ENCODE measurements at places on chromosomes 1 and 21.
A peak's percentile ranks its signal among the peaks of the same experiment; 100 is the strongest.

DNA sequence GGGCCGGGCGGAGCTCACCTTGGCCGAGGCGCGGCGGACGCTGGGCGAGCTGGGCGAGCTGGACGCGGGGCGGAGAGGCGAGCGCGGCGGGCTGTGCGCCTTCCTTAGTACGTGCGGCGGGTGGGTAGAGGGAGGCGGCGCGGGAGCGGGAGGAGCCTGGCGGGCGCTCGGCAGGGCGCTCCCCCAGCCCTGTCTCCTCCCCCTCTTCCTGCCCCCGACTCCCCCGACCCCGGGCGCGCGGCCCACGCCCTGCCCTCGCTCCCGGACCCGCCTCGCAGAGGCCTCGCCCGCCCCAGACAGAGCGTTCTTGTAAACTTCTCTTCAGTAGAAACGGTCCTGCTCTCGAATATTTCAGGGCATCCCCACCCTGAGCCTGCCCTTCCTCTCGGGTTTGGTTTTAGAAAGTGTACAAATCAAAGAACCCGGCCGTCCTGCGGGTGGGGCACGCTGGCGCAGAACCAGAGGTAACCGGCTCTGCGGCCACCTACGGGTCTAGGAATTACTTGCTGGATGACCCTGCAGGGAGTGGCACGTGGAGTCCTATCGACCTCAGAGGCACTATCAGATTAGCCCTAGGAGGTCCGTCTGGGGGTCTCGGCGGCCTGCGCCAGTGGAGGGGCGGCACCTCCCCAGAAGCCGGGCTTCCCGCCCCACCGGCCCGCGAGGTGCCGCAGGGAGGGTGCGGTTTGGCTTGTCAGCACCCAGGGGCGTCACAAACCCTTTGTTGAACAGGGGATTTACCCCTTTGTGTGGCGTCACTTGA lies at the start of gene S100A10:
TSS of gene S100A10 (minus strand) at position 126 of the 763 bp plus-strand sequence. CDS start 7,629 bp downstream, outside the sequence.
- peak; percentile 63 for DNase-seq

DNA sequence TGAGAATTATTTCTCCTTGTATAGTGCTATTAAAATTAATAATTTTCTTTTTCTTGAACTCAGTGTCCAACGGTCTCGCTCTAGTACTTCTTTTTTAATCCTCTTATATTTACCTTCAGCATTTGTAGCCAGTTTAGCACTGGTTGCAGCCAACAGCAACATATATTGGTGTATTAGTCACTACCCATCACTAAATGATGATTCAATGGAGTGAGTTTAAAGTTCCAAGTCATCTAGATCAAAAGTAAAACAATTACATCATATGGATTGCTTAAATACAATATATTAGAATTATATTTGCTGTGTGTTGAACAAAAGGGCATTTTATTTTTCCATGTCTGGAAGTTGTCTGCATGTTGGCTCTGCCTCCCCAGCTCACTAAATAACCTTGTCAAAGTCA lies 591.8 kb downstream of the ADGRL2 start:
- no peak for DNase-seq

DNA sequence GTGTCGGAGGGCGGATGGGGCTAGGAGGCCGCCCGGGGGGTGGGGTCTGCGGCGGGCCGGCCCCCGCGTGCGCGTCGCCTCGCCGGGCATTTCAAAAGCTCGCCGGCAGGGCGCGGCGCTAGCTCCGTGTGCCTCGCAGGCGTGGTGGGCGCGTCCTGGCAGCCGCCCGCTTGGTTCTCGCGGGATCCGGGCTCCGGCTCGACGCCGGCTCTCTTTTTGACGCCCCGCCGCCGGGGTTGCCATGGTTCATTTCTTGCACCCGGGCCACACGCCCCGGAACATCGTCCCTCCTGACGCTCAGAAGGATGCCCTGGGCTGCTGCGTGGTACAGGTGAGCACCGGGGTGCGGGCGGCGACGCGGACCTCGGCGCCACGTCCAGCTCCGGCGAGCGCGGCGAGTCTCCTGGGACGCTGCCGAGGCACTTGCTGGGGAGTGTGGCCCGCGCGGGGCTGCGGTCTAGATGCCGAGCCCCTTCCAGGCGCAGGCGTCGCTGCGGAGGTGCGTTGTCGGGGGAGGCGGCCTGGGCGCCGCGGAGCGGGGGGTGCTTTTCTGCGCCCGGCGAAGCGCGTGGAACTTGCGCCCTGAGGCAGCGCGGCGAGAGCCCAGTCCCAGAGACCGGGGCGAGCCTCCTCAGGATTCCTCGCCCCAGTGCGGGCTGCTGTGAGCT lies at the start of gene ZYG11A:
TSS of gene ZYG11A (plus strand) at position 118 of the 668 bp plus-strand sequence. CDS start at position 242, 124 bp downstream.
- peak; percentile 44 for DNase-seq

DNA sequence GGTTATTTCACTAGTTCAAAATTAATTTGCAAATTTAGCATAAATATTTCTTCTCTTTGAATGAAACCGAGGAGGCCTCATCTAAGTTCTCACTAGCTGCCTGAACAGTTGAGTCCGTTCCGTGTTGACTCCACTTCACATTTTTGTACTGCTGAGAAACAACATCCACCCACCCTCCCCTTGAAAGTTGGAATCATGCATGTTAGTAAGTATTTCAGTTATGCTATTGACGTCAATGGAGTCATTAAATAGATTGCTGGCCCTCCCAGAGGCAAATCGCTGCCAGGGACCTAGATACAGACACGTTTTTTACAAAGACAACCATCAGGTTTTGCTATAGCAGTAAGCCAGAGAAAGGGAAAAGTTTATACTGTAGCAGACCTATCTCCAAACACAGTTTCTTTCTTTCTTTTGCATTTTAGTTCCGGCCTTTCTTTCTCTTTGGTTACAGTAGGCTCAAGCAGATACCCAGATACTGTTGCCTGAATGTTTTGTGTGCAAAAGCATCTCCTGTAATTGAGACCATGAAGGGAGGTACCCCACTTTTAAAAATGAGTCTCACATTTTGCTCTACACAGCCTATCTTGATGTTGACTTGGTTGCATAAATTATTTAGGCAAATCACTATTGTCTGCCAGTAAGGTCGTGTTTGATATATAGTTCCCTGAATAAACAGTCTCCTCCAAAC lies 262.6 kb upstream of the SGIP1 start:
- peak; percentile 7 for DNase-seq

- DNase-seq: no peak
These were observed 23.7 kb downstream of the LRRC8B start for GRCh38 chr1:89548122-89548857.

- DNase-seq: no peak
These were observed 12.3 kb upstream of the PIK3CD start for GRCh38 chr1:9639227-9639626.

GRCh38 chr1:186738926-186739325 lies 58.7 kb upstream of the PTGS2 start:
- no peak for DNase-seq

GRCh38 chr1:1307261-1307922 lies 338 bp downstream of the ACAP3 start:
- no peak for DNase-seq

DNA sequence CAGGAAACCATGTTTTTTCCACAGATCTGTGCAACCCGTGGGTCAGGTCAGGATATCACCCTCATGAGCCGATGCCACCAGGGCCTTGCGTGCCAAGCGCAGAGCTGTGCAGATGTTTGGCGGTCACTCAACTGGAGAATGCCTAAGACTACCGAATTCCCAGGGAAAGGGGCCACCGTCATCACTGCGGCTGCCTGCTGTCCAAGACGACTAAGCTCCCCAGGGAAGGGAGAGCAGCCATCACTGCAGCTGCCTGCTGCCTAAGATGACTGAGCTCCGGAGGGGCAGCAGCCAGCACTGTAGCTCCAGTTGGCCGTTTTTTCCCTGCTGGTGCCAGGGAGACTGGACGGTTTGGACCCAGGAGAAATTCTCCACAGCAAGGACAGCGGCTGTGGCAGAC lies 31.1 kb downstream of the AKT3 start:
- DNase-seq: no peak

DNA sequence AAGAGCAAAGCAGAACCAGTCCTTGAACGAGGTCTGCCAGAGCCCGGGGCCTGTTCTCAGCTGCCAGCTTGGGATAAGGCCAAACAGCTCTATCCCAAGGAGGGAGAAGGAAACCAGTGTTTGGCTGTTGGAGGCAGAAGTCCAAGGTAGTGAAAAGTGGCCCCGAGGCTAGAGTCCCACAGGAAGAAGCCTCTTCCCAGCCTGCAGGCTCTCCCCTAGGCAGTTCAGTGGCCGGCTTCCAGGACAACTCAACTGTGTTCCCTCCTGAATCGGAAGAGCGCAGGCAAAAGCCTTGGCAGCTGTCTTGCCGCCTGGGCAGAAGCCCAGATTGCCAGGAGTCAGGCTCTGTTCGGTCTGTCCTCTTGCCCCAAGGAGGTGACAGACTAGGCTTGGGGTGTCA lies 19.3 kb downstream of the QSOX1 start:
- DNase-seq: peak; percentile 69

- DNase-seq: peak; percentile 28
These were observed 99.8 kb upstream of the C1orf21 start for GRCh38 chr1:184287001-184287400.

DNA sequence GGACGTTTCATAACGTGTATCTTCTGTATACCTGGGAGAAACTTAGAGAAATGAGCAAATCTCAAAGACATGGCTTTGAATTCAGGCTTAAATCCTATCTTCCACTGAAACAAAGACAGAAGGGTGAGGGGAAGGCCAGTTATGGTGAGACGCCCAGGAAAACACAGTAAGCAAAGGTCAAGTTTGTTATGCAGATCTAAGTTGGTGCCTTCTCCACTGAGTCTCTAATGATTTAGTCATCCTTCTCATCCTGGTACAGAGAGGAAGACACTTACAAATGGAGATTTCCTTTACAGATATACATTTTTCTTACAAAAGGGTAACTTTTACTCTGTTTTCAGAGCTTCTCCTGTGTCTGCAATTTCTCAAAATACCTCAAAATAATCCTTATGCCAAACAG lies 64.4 kb downstream of the MAP3K7CL start:
- DNase-seq: no peak

DNA sequence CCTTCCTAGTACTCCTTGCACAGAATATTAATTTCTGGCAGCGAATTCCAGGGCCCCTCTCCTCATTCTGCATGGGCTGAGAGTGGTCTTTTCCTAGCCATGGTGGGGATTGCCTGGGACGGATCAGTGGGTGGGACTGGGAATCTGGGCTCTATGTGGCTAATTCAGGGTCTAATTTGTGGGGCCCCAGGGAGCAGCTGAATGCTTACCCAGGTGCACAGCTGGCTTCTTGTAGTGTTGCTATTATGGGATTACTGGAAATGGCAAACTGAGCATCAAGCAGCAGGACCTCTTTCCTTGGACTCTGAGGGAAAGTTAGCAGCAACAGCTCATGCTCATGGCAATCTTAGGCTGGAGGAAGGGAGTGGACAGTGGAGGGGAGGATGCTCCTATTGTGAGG lies 187.1 kb upstream of the CACNA1E start:
- DNase-seq: no peak

DNA sequence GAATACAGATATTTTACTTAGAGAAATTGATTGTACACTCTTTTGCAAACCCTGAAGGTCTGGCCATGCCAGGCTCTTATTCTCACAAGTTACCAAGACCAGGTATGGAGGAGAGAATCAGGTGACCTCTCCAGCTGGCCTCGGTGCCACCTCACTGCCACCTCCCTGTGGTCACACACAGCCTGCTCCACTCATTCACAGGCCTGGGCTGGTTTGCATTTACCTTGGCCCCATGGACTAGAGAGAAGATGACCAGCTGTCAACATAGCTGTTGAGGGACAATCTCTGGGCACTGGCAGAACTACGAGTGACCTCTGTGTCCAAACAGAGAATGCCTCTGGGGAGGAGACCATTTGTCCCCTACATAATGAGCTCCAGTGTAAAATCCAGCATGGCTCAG lies 291.2 kb upstream of the RUNX1 start:
- peak; percentile 60 for DNase-seq

- no peak for DNase-seq
These were observed 90.0 kb upstream of the CAMK1G start for GRCh38 chr1:209493559-209493958.

- DNase-seq: no peak
These were observed 80.1 kb upstream of the CD55 start for GRCh38 chr1:207241164-207241934.

DNA sequence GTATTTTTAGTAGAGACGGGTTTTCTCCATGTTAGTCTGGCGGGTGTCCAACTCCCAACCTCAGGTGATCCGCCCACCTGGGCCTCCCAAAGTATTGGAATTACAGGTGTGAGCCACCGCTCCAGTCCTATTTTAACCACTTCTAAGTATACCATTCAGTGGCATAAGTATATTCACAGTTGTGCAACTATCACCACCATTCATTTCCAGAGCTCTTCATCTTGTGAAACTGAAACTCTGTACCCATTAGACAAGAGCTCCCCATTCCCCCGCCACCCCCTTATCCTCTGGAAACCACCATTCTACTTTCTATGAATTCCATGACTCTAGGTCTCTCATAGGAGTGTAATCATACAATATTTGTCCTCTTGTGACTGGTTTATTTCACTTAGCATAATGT lies 40.2 kb upstream of the CAMTA1 start:
- DNase-seq: no peak

- DNase-seq: no peak
These were observed 1.2 kb upstream of the MMEL1 start for GRCh38 chr1:2633936-2634491.

DNA sequence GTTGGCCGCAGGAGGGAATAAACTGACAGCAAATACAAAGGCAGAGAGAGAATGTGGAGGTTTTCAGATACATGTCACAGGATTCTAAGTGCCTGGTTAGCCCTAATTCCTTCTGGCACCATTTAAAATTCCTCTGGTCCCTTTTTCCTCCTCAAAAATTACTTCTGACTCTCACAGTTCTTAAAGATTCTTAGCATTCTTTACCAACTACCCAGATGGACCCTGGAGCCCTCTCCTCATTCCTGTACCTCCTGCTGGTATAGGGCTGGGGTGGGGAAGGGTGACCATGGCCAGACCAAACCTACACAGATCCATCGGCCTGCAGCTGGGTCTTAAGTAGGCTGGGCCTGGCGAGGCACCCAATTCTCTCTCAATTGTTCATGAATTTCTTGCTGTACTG lies 7.2 kb downstream of the MKNK1 start:
- DNase-seq: no peak

- DNase-seq: no peak
These were observed 135.1 kb downstream of the RPS6KC1 start for GRCh38 chr1:213186168-213186567.

- no peak for DNase-seq
These were observed 125.2 kb downstream of the SYF2 start for GRCh38 chr1:25106976-25107642.

DNA sequence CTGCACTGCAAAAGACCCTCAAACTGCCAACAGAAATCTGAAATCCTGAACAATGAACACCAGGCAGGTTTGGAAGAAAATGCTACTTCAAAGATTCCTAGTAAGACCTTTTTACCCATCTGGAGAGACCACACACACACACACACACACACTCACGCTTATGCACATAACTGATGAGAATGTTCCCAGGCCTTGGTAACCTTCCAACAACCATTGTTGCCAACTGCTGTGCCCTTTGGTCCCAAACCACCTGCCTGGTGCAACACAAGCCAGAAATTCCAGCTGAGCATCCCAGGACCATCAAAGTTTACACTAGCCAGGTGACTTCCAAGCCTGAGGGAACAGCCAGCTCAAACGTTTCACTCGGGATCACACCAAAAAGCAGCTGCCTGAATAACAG lies 56.9 kb downstream of the SEC16B start:
- peak; percentile 36 for DNase-seq

DNA sequence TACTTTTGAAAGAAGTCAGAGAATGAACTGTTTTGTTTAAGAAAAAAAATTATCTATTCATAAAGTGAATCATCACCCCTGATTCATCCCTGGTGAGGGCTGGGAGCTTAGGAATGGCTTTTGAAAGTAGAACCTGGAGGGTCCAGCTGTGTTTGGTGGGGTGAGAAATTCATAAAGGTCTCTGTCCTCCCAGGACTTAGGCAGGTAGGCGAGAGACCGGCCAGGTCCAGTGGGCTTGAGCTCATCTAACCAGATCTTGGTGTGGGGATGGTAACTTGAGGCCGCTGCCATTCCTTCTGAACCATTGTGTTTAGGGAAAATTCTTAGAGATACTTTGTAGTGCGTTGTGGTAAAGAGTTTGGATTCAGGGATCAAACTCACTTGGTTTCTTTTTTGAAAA lies 156.8 kb upstream of the TNR start:
- no peak for DNase-seq
